ENCODE measurements at places on chromosomes 16 and 17.

DNA sequence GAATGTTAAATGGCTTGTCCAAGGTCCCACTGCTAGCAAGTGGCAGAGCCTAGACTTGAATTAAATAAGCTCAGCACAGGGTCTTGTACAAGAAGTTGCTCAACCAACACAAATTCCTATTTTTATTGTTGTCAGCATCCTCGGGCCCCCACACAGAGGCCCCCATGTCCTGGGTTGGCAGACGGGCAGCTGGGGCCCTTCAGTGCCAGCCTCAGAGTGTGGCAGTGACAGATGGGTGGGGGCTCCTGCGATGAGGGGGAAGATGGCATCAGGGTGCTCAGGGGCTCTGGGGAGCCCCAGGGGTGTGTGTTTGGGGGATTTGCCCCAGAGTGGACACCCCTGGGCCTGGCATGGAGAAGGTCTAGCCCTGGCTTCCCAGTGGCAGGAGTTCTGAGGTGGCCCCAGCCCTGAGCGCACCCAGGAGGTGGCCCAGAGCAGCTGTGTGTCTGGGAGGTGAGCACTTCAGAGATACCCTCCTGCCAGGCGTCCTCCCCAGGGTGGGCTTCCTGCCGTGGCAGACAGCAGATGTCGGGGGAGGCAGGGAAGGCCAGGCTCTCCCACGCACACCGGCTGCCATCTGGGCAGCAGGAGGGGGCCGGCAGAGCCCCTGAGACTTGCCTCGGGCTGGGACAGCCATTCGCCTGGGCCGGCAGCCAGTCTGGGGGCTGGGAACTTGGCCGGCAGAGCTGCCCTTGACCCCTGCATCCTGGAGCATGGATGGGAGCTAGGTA is 150.8 kb downstream of the C16orf78 start:
- DNase-seq = no peak

GRCh38 chr17:59892251-59892923 is 356 bp downstream of the TUBD1 start:
- DNase-seq = no peak

DNA sequence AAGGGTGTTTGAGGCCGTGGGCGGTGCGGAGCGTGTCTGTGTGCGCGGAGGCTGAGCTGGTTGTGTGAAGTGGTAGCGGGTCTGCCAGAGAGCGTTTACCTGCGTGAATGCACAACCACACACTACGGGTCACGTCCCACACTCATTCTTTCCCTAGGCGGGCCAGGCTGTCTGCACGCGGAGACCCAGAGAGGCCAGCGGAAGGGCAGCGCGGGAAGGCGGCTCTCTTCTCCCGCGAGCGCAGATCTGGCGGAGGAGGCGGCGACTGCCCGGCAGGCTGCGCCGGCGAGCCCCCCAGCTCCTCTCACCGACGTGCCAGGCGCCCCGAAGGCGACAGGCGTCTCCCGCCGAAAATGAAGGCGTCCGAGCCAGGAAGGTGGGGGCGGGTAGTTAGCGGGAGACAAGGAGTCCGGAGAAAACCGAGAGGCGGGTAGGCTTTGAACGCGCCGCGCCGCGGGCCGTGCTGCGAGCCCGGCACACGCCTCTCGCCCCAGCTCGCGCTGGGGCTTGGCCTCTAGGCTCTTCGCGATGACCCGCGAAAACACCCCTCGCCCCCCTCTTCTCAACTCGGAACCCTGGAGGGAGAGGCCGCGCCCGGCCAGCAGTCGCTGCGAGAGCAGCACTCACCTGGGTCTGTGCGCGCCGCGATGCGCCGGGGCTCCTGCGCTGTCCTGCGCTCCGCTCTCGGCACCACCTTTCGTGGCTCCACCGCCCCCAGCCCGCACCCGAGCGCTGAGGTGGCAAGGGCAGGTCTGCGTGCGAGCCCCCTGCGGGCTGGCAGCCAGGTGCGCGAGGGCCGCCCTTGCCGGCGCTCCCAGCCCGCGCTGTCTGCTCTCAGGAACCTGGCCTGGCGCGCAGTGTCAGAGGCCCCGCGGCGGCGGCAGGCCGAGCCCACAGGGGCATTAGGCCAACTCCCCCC is 2.0 kb upstream of the FOXF1 start:
- DNase-seq = no peak

DNA sequence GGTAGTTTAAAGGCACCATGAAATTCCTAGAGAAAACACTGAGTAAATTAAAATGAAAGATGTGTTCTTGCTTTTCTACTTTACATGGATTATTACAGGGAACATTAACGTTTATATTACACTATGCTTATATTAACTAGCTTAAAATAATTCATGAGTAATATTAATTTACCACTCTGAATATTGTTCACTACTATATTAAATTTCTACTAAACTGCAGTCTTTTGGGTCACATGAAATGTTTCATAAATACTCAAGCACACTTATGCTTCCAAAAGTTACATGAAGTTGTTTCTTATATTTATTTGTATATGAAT is 3.4 kb upstream of the MAP1LC3B start:
- DNase-seq = no peak

DNA sequence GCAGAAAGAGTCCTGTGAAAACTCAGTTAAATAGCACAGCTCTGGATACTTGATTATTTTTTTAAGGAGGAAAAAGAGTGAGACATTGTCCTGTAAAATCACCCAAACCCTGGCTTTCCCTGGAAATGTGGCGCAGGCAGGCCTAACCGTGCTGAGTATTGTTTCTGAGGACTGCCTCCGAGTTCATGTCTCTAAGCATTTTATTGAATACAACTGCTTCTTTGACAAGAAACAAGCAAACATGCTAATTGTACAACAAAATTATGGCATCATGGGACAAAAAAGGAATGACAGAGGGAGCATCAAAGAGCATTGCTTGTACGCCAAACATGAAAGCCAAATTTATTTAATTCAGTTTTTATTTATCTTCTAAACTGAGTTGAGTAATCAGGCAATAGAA is 64.5 kb upstream of the HSBP1 start:
- no peak for DNase-seq

DNA sequence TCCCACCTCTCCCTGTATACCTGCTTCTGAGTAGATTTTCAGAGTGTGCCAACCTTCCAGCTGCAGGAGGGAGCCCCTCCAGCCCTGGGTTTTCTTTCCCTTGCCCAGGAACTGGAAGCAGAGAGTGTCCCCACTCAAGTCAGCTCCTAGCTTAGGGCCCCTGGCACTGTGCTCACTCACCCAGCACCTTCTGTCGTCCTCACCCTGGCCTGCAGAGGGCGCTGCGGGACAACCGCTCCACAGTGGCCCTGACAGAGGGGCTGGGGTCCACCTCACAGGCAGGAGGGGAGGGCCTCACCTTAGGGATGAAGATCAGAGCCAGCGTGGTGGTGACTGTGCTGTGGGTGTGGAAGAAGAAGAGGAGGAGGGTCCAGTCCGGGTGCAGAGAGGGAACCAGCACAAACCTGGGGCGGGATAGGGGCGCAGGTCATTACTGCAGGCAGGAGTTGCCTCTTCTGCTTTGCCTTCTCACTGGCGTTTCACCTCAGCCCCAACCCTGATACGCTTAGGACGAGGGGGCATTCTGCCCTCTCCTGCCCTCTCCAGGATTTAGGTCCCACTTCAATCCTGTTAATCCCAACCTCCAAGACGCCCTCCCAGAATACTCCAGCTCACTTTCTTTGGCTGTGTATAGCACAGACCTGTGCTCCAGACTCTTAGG is 10.0 kb downstream of the GPR179 start:
- DNase-seq = peak; percentile 37

DNA sequence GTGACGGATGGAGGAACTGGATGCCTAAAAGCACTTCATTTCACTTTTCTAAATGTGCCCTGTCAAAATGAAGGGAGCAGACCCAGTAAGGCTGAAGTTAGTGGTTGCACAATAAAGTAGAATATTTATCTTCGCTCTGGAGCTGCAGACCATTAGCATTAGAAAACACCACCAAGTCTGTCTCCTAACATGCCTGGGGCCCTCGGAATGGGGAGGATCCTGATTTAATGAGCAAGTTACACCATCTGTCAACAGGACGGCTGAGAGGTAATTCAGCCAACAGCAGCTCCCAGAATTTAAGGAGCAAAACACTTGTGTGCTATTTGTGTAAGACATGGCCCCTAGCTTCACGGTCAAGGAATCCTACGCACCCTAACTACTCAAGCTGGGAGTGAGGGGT is 22.3 kb downstream of the CA10 start:
- no peak for DNase-seq
